T47D (cell line): ENCODE measurements at places on chromosomes 1 and 21.
A peak's percentile ranks its signal among the peaks of the same experiment; 100 is the strongest.

GRCh38 chr1:215517441-215517891 lies 49.6 kb upstream of the KCTD3 start:
- no peak for DNase-seq

GRCh38 chr1:62438163-62438562 lies 1.3 kb downstream of the USP1 start:
- no peak for DNase-seq

DNA sequence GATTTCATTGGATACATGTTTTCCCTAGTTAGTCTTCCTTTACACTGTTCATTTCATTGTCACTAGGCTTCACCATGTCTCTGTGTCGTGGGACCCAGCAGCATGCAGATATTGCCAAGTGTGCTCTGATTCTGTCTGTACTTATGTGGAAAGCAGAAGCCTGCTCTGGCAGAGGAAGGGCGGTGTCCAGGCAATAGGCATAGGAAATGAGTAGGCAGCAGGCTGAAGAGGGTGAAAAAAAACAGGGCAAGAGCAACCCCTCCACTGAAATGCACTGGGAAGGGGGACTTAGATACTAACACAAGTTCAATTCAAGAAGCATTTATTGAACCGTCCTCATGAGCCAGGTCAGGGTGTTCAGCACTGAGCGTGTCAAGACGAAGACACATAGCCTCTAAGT lies 85.2 kb upstream of the VAV3 start:
- DNase-seq = no peak

GRCh38 chr1:183218027-183218618 lies 32.1 kb downstream of the LAMC2 start:
- no peak for DNase-seq

GRCh38 chr1:83970114-83970513 lies 28.8 kb downstream of the TTLL7 start:
- peak; percentile 7 for DNase-seq

GRCh38 chr1:158999316-159000069 lies 10.2 kb upstream of the IFI16 start:
- no peak for DNase-seq

GRCh38 chr1:21292984-21293536 lies 2.8 kb upstream of the ECE1 start:
- DNase-seq = no peak

DNA sequence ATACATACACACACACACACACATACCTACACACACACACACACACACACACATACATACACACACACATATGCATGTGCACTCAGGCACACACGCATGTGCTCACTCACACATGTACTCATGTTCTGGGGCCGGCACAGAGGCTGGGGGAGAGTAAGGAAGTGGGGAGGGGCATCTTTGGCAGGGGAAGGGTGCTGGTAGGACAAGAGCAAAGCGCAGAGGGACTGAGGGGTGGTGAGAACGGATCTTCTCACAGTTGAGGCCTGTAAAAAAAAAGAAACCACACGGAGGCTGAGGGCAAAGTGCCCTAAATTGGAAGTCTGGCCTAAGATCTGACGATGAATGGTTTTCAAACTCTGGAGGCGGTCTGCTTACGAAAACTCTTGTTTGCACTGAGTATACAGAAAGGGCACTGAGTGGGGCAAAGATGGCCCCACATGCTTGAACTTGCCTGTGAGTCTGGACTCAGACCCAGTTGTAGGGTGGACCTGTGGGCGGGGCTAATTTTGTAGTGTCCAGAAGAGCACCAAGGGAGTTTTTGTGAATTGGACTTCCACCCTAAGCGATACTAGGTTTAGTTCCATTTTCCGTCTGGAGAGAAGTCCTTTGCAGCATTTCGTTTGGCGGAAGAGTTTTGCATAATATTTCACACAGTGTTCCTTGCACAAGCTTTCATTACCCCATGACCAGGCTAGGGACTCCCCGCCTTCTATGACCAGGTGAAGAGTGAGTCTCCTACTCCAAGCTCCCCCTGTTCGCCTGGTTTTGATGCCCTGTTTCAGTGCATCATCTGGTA lies 79.3 kb upstream of the LYST start:
- DNase-seq = no peak

DNA sequence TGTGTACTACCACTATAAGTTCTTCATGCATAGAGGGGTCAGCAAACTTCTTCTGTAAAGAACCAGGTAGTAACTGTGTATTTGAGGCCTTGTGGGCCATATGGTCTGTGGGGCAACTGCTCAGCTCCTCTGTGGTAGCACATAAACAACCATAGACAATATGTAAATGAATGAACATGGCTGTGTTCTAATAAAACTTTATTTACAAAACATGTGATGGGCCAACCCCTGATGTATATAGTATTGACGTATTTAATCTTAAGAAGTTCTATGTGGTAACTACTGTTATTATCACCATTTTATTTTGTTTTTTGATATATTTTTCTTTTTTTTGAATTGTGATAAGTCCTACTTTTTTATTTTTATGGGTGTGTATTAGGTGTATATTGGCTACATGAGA lies 15.4 kb downstream of the TRAF5 start:
- DNase-seq = no peak

GRCh38 chr21:46641656-46642055 lies 6.2 kb downstream of the PRMT2 start:
- DNase-seq = no peak

GRCh38 chr1:46525253-46525983 lies 26.0 kb downstream of the KNCN start:
- no peak for DNase-seq

DNA sequence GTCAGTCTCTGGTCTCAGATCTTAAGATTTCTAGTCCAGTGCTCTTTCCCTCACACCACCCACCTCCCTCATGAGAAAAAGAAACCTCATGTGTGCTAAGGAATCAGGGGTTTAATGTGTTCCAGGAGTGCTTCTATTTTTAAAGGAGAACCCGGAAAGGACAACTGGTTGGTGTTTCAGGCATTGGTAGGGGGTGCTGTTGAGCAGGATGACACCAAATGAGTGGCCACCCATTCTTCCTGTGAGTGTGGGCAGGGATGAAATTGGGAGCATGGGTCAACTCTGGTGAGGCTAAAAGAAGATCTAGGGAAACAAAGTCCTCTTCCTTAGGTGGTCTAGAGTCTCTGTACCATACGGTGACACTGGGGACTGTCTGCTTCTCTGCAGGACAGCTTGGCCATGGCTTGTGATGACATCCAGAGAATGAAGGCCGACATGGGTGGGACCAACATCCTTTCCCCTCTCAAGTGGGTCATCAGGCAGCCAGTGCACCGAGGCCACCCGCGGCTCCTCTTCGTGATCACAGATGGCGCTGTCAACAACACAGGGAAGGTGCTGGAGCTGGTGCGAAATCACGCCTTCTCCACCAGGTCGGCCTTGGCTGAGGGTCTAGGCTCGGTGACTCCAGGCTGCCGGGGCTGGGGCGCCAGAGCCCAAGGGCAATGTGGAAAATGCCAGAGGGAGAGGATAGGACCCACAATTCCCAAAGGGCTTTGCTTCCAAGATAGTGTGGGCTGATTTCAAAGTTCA lies 39.3 kb downstream of the VWA5B1 start:
- DNase-seq = no peak

- no peak for DNase-seq
These were observed 1.2 kb downstream of the S100A14 start for GRCh38 chr1:153614906-153615305.

GRCh38 chr1:154867841-154868605 lies 2.1 kb downstream of the KCNN3 start:
- no peak for DNase-seq

- DNase-seq = no peak
These were observed 9.5 kb downstream of the SH3BP5L start for GRCh38 chr1:248816042-248816851.

DNA sequence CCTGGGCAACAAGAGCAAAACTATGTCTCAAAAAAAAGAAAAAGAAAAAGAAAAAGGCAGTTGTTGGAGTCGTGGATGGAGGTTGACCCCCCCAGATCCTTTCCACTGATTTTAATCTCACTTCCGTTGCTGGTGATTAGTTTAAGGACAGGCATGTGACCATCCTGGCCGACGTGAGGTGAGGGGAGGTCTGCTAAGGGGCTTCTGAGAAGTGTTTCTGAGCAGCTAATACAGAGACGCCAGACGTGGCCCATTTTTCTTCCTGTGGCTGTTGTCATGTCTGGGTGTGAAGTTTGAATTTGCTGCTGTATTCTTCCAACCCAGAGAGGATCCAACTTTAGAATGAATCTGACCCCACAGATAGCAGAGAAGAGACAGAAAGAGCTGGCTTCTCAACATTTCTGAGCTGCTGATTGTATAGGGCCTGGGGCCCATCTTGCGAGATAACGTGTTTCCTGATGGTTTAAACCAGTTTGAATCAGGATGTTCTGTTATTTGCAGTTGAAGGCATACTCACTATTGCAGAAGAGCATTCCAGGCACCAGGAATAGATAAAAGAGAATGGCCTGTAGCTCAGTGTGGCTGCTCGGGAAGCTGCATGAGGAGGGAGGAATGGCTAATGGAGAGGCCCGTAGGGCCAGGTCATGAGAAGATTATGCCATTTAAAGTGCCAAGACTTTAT lies 22.8 kb upstream of the SSBP3 start:
- DNase-seq = no peak

- no peak for DNase-seq
These were observed 107.4 kb upstream of the ESRRG start for GRCh38 chr1:216830424-216831210.

- DNase-seq = no peak
These were observed 33.1 kb upstream of the DIP2A start for GRCh38 chr21:46425571-46425970.

- DNase-seq = no peak
These were observed 102.3 kb downstream of the RPE65 start for GRCh38 chr1:68347415-68347814.

DNA sequence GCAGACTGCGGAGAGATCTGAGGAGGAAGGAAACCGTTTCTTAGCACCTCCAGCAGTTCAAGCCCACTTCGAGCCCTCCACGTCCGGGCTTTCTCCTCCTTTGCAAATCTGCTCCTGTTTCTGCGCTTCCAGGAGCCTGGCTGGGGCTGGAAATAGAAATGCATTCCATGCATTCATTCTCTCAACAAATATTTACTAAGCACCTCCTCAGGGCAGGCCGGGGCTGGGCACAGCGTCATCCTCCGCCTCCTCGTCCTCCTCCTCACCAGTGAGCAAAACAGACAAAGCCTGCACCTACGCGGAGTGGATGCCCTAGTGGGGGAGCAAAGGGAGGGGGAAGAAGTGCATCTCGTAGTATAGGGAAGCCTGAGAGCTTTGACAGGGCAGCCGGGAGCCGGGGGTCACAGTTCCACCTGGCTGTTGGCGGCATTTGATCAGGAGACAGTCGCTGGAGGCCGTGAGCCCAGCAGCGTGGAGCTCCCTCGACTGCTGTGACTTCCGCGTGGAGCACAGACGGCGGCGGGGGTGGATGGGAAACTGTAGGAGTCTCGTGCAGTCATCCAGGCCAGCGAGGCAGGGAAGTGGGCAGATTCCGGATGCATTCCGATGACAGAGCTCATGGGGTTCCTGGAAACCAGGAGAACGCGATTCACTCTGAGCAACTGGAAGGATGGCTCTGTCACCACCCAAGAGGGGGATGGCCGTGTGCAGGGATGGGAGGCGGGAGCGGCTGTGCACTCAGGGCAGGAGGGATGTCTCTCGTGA lies 93.5 kb downstream of the SIK1 start:
- DNase-seq = peak; percentile 78

GRCh38 chr1:61053712-61054600 lies 28.4 kb upstream of the NFIA start:
- no peak for DNase-seq

- DNase-seq = no peak
These were observed 1.8 kb downstream of the PLEKHO1 start for GRCh38 chr1:150151291-150152181.

DNA sequence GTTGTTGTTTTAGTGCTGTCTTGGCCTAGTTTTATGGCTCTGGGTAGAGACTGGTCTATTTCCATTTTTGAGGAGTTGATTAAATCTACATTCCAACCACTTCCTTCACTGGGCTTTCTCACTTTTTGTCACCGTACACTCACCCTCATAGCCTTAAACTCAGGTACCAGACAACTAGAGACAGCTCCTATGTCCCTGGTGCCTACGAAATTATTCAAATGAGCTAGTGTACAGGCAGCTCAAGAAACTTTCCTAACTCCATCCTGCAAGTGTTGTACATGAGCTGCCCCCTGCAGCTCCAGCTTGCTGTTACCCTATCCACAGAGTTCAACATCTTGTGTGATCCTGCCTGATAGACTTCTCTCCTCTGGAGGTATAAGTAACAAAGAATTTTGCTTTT lies 704.8 kb upstream of the RGS18 start:
- DNase-seq = peak; percentile 22

- DNase-seq = no peak
These were observed 1.5 kb downstream of the TMEM201 start for GRCh38 chr1:9590201-9590600.

GRCh38 chr1:95201905-95202304 lies 32.1 kb upstream of the RWDD3 start:
- no peak for DNase-seq
